ENCODE measurements at places on chromosomes 6 and 20.

DNA sequence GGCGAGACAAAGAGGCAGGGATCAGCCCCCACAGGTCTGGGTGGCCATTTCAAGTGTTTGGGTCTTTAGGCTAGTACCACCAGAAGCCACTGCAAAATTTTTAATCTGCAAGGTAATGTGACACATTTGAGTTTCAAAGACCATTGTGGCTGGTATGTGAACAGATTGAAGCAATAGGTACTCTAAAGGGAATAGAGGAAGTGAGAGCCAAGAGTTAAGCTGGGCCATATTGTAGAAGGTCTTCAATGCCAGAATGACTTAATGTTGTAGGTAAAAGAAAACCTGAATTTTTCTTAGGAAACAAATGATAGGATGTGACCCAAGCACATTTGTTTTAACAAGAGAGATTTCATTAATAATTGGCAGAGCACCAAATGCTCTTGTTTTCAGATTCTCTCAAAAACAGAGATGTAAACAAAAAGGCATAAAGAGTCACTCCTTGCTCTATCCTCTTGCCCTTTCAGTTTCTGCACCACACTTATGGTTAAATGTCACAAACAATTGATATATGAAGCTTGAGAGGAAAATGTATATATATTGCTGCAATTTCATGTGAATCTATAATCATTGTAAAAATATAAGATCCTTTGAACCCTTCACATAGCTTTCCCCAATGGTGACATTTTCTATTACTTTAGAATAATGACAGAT, 307.1 kb upstream of the PLN start:
- DNase-seq = no peak

DNA sequence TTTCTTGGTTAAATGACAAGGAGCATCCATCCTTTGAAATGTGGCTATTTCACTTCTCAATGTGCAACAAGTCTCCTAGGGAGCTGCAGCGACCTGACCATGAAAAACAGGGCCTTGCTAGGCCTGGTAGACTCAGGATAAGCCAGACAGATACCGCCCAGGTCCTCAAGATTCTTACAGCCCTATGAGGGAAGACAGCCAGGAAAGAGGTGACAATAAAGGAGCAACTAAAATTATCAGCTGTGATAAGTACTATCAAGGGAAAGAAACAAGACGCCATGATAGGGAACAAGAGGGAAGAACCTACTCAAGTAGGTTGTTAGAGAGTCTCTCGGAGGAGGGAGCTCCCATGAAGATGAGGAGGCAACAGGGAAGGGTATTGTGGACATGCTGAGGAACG, 51.4 kb upstream of the EMILIN3 start:
- DNase-seq = no peak

DNA sequence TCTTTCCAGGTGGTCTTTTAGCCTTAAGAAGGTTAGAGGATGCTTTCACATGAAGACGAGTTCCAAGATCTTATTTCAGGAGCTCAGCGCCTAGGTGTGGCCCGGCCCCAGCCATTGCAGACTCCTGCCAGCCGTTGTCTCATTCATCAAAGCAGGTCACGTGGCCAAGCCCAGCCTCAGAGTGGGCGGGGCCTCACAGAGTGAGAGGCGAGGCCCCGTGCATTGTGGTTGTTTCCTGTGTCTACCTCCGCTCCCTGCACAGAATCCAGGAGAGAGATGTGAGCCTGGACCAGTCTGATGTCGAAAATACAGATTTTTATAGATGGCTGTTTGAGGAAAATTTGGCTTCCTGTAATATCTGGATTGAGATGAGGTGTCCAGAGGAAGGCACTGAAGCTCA, 49.2 kb upstream of the CST5 start:
- peak; percentile 39 for DNase-seq

DNA sequence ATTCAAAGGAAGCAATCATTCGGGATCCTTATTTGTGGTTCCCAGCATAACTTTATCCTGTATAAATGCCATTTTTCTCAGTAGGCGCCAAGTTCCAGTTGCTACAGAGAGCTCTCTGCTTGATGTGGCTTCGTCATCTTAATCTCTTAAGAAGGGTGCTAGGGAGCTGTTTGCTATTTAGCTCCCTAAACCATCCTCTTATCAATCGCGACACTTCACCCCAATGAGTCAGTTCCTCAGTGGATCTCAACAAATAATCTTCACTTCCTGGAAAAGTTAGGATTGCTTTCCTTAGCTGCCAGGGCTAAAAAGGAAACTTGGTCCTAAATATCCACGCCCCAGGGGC, 1.3 kb upstream of the NKAIN2 start:
- DNase-seq = no peak

GRCh38 chr6:138795809-138796603, at the start of gene ECT2L:
ECT2L (plus strand) TSS chr6:138796087; CDS start chr6:138813275, 17,188 bp downstream.
- no peak for DNase-seq

- no peak for DNase-seq
Measured at GRCh38 chr6:117955684-117956256, 48.7 kb downstream of the SLC35F1 start.

DNA sequence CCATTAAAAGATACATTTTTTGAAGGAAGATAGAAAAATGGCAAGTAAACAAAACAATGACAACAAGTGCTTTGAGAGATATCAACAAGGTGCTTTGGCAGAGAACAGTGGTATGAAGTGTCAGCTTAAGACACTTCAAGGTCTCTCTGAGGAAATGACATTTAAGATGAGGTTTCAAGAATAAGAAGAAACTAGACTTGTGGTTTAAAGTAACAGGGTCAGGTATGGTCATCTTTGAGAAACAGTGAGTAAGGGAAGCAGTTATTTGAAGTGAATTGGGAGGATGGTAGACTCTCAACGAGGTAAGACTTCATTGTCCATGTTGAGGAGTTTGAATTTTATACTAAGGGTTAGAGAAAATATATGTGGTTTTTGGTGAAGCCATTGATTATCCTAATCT, 77.8 kb downstream of the SYCP2L start:
- DNase-seq = no peak

Data from activated T-cell treated with anti-CD3 and anti-CD28 coated beads, Interleukin-2, amount 50 U/mL, for 48 hours (primary cell).